ENCODE measurements at places on chromosomes 16 and 17.
A peak's percentile ranks its signal among the peaks of the same experiment; 100 is the strongest.

DNA sequence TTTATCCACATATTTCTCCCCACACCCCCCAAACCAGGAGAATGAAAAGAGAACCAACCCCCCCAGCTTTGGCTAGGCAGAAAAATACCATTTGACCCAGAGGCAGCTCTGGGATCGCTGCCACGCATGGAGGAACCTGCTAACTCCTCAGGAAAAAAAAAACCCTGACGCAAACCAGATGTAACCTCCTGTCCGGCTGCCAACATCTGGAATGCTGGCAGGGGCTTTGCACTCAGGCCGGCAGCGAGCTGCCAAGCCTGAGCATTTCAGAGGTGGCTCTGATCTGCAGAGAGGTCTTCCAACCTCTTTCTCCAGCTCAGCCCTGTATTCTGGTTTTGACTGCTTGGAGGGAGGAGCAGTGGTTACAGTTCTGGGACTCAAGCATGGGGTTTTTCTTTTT, 8.2 kb downstream of the IGFBP4 start:
- DNase-seq: no peak

DNA sequence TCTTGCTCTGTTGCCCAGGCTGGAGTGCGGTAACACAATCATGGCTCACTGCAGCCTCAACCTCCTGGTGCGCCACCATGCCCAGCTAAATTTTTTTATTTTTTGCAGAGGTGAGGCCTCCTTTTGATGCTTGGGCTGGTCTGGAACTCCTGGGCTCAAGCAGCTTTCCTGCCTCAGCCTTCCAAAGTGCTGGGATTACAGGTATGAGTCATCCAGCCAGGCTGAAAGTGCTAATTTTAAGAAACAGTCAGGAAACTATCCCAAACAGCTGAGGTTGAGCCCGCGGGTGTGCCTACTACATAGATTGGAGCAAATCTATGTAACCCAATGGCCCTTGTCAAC, 738 bp upstream of the XPO6 start:
- DNase-seq: no peak

DNA sequence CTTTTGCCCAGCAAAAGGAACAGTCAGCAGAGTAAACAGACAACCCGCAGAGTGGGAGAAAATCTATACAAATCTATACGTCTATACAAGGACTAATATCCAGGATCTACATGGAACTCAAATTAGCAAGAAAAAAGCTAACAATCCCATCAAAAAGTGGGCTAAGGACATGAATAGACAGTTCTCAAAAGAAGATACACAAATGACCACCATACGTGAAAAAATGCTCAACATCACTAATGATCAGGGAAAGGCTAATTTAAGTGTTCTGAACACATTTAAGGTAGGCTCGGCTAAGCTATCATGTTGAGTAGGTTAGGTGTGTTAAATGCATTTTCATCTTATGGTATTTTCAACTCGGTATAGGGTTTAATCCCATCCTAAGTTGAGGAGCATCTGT, 598.0 kb downstream of the WWOX start:
- no peak for DNase-seq

DNA sequence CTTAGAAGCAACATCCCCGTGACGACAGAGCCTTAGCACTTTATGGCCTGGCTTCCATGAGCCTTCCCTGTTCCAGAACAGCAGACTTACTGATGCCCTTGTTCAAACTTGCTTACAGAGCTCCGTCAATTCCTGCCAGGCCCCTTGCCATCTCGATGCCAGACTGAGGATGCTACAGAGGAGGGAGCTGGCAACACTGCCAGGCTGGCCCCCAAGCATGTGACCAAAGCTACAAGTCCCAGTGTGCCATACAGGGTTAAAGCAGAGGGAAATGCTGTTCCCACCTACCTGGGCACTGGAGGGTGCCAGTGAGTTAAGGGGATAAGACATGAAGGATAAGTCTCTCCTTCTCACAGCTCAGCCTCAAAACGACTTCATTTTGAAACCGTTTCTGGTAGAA, 33.5 kb upstream of the SREBF1 start:
- no peak for DNase-seq

DNA sequence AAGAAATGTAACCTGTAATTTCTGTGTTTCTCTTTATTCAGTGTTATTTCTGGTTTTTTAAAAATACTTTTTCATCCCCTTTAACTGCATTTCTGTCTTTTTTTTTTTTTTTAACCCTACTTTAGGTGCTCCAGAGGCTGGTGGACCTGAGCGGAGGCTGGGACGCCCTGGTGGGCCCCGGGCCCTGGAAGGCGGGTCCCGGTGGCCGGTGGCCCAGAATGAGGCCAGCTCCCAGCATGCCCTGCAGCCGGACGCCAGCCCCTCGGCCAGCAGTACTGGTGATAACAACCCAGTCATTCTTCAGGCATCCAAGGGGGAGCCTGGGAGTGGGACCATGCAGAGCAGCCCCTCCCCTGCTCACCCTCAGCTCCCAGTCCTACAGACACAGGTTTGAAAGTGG, 1.5 kb downstream of the SRCAP start:
- no peak for DNase-seq

DNA sequence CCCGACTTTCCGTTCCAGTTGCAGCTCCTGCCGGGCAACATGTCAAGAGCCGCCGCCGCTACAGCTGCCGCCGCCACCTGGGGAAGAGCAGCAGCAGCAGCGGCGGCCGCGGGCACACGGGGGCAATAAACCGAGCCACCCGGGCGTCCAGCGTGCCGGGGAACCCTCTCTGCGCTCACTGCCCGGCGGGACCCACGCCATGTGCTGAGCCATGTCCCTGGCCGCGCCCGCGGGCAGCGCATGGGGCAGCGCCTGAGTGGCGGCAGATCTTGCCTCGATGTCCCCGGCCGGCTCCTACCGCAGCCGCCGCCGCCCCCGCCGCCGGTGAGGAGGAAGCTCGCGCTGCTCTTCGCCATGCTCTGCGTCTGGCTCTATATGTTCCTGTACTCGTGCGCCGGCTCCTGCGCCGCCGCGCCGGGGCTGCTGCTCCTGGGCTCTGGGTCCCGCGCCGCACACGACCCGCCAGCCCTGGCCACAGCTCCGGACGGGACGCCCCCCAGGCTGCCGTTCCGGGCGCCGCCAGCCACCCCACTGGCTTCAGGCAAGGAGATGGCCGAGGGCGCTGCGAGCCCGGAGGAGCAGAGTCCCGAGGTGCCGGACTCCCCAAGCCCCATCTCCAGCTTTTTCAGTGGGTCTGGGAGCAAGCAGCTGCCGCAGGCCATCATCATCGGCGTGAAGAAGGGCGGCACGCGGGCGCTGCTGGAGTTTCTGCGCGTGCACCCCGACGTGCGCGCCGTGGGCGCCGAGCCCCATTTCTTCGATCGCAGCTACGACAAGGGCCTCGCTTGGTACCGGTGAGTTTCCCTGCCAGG, 604 bp downstream of the HS3ST3B1 start:
- DNase-seq: peak; percentile 24

Measured in effector memory CD4-positive, alpha-beta T cell (primary cell).